ENCODE measurements at places on chromosomes 2 and 18.

DNA sequence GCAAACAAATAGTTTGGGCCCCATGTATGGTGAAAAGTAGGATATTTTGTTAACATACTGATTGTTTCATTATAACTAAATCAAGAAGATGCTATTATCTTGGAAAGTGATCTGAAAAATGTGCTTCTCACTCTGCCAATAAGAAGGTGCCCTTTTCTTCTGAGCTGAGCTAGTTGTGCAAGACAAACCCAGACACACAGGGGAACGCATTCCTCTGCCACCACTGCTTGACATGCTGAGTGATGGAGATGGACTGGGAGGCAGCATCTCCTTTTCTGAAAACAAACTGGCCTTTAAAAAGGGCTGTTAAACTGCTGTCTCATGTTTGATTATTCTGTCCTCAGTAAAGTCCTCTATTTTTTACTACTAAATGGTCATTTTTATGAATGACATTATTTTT is 1989.9 kb upstream of the CELF4 start:
- no peak for DNase-seq

GRCh38 chr2:3110555-3110954 is 267.1 kb downstream of the EIPR1 start:
- no peak for DNase-seq

DNA sequence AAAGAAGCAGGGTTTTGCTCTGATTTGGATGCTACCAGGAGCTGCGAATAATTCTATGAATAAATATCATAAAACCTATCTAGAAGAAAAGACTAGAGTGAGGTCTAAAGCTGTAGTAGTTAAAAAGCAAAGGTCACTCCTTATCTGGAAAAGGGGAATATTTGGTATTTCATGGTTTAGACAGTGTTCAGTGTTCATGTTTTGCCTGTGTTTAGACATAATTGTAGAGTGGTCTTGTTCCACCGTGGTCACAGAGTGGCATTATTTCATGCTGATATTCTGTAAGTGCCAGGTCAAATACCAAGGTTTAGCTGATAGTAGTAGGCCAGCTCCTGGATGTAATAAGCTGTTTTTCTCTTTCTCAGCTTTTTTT is 10.8 kb downstream of the SPAST start:
- no peak for DNase-seq

GRCh38 chr2:105781274-105781978 is 36.7 kb downstream of the NCK2 start:
- DNase-seq = no peak

DNA sequence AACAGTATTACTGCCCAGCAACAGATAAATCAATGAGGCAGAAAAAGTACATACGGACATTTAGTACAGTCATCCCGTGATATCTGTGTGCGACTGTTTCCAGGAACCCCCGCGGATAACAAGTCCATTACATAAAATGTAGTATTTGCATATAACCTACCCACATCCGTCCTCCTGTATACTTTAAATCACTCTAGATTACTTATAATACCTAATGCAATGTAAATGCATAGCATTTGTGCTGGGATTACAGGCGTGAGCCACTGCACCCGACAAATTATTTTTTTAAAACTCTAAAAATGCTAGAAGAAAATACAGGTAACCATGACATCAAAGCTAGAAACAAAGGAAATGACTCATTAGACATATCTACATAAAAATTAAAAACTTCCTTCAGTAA is 91.6 kb downstream of the FAM161A start:
- DNase-seq = no peak
